ENCODE measurements at places on chromosomes 1 and 21.

DNA sequence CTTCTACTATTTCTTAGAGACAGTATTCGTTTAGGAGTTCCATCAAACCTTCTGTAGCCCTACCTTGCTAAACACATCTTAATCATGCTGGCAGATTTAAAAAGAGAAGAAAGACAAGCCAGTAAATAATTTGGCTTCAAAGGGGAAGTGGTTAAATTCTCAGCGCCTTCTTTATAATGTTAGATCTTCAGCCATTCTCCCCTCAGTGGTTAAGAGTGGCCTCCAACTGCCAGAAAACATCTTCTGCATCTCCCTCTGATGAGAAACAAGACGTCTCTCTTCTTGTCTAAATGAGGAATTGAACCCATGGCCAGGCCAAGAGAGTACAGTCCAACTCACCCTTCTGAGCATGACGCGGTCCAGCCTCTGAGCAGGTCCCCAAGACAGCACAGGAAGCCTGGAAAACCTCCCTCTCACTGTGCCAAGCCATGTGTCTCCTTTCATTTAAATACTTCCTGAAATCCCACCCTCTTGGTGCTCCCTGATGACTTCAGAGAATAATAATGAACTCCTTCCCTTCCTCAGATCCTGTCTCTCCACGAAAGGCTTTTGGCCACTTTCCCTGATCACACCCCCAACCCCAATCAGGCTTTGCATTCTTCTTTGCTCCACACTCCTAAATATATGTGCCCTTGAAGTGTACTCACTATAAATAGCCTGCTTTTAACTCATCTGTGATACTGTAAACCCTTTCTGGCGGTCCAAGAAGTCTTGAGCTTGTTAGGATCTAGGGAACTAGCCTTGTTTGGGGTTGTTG, 16.4 kb upstream of the LRRC52 start:
- DNase-seq, result no peak

DNA sequence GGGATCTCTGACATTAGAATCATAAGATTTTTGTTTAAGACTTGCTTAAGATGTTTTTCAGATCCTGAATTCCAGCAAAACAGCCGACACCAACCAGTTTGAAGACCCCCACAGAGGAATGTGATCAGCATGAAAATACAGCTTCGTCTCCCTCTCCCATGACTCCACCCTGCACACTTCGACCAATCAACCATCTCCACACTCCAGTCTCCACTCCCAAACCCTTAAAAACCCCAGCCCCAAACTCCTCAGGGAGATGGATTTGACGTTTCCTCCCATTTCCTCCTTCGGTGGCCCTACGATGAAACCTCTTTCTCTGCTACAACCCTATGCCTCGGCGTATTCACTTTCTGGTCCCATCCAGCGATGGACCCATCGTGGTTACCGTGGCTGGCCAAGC, 30.1 kb upstream of the KIF26B start:
- no peak for DNase-seq

DNA sequence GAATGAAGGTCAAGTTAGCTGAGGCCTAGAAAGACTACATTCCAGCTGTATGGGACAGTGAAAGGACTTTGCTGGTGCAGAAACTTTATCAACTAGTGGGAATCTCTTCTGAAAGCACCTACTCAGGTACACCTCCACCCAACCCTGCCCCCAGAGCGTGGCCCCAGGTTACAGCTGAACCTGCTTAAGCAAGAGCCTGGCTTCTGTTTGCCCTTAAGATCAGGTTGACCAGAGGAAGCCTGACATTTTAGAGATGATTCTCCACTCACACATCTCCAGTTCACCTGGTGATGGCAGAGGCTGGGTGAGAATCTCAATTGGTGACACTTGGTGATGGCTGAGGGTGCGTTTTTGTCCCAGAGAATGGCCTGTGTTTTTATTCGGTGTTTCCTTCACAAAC, 24.0 kb downstream of the ELAPOR1 start:
- no peak for DNase-seq

DNA sequence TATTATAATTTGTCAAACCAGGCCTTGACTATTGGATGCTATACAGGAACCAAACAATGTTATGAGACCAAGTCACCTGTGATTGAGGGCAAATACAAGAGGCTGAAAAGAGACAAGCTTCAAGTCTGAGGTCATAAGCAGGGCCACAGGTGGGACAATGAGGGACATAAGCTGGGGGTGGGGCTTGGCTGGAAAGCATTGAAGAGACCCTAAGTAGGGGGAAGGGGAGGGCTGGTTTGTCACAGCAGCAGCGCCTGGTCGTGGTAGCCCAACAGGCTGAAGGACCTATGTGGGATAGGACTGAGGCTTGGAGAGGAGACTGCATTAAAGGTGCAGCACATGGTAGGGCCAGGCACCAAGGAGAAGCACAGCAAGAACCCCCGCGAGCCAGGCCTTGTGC, 17.9 kb downstream of the HMGN2 start:
- no peak for DNase-seq

- no peak for DNase-seq
Measured at GRCh38 chr1:16076031-16076864, 2.8 kb upstream of the FAM131C start.

- no peak for DNase-seq
Measured at GRCh38 chr1:234899730-234900072, 228.9 kb downstream of the TOMM20 start.

GRCh38 chr1:30378991-30379581, 344.3 kb downstream of the MATN1 start:
- DNase-seq, result no peak

GRCh38 chr1:225724251-225724650, 53.4 kb upstream of the SRP9 start:
- no peak for DNase-seq
